Anterior cingulate cortex (tissue), 58 donors: ENCODE measurements at places on chromosomes 2 and 18.

GRCh38 chr2:132669908-132670495, at the start of gene LYPD1:
LYPD1 (minus strand) TSS chr2:132670205; CDS start chr2:132669932, 273 bp downstream.
- peak; percentile 11 for DNase-seq

- DNase-seq = no peak
Observed at GRCh38 chr2:95049961-95050360, 24.5 kb downstream of the MAL start.

- DNase-seq = no peak
Observed at GRCh38 chr18:56522816-56523215, 115.6 kb downstream of the TXNL1 start.

GRCh38 chr18:8142932-8143331, 466.3 kb upstream of the RAB12 start:
- DNase-seq = no peak

GRCh38 chr2:163471947-163472346, 263.9 kb downstream of the FIGN start:
- DNase-seq = no peak

- DNase-seq = no peak
Observed at GRCh38 chr2:239833269-239834109, 191.7 kb downstream of the NDUFA10 start.

- DNase-seq = no peak
Observed at GRCh38 chr2:107002735-107003134, 116.8 kb upstream of the ST6GAL2 start.

DNA sequence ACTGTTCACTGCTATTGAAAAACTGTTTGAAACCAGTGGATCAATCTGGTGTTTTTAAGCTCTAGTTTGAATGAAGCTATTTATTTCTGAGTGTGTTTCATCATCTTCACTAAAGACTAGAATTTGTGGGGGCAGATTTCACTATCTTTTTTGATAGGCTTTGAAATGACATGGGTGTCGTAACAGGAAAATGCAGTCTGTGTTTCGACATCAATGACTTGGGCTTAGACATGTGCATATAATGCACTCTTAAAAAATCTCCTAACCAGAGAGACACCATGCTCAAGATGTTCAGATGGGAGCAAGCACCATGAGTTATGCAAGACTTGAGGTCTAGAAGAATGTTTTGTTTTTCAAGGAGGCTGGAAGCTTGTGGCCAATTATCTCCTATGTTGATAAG, 221.6 kb downstream of the GPD2 start:
- DNase-seq = no peak
